ENCODE measurements at places on chromosomes 1 and 21.

- no peak for DNase-seq
Measured at GRCh38 chr1:157968946-157969345, 24.5 kb upstream of the KIRREL1 start.

DNA sequence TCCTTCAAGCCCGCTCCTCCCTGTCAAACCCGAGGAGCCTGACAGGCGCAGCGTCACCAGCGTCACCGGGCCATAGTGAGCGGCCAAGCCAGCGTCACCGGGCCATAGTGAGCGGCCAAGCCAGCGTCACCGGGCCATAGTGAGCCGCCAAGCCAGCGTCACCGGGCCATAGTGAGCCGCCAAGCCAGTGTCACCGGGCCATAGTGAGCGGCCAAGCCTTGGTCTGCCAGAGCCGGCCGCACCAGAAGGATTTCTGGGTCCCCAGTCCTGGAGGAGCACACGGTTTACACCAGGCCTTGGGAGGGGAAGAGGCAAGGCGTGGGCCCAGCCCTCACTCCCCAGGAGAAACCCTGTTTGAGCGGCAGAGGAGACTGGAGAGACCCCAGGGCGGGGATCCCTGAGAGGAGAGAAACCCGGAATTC lies 39.8 kb upstream of the COL18A1 start:
- DNase-seq = no peak

- DNase-seq = no peak
Measured at GRCh38 chr1:26132128-26132833, 20.7 kb downstream of the PDIK1L start.

GRCh38 chr1:234258071-234258470 lies 115.2 kb upstream of the COA6 start:
- DNase-seq = no peak

- DNase-seq = no peak
Measured at GRCh38 chr1:181151378-181152326, 63.2 kb downstream of the IER5 start.

GRCh38 chr1:61743716-61744580 lies 1.7 kb downstream of the PATJ start:
- no peak for DNase-seq
